ENCODE measurements at places on chromosomes 2 and 18. TPM values are rescaled to one million over a fixed set of nuclear protein-coding genes. Genes with fewer than 3 reads are reported as not detected.

DNA sequence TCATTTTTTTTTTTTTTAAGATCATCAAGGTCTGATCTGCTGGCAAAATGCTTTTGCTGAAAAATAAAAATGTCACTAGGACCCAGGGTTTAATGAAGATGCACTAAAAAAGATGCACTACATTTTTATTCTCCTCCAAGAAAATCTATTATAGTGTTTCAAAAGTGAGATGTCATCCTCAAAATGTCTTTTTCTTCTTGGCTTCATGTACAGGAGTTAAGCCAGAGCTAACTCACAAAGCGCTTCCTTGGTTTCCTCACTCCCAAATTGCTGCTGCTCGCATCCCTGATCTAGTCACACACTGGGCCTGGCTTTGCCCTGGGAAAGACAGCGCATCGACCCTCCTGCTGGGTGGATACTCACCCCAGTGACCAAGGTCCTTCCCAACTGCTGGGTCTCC, 113.4 kb upstream of the CCDC68 start:
- ATAC-seq = no peak

- ATAC-seq = no peak
Measured at GRCh38 chr2:49861821-49862220, 707.5 kb upstream of the FSHR start.

GRCh38 chr2:95552911-95553310, 38.9 kb upstream of the TRIM43 start:
- ATAC-seq = no peak

GRCh38 chr2:98487101-98487805, 42.6 kb downstream of the INPP4A start:
- no peak for ATAC-seq

GRCh38 chr2:6538607-6539006, 327.1 kb downstream of the CMPK2 start:
- no peak for ATAC-seq

GRCh38 chr18:13136904-13137669, 81.5 kb upstream of the LDLRAD4 start:
- peak; percentile 49 for ATAC-seq

GRCh38 chr2:120223034-120223912, at the start of gene TMEM185B:
TMEM185B (minus strand) TSS chr2:120223400; CDS start chr2:120222976, 424 bp downstream.
- peak; percentile 94 for ATAC-seq

DNA sequence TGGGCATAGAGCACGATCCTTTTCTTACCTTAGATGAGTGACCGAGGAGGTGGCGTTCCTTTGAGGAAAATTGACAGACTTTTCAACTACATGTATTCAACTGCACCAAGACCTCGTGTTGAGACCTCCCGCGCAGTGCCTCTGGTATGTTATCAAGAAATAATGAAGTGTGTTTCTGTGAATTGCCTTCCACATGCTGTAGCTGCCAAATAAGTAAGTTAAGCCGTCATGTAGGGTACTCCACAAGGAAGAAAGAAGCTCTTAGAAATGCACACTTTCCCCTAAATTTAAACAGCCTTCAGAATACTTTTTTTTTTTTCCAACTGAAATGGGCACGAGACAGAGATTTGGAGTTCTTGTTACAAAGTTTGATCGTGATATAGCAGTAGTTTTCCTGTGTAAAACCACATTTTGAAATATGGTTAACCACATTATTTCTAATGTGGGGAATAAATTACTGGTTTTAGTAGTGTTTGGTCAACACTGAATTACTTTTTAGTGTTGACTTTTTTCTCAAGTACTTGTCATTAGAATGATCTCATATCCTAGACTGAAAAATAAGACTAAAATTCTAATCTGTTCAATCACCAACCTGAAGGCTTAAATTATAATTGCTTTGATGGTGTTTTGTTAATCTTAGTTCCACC, 30.5 kb downstream of the PDK1 start:
- peak; percentile 54 for ATAC-seq

GRCh38 chr18:54622084-54622483, 31.0 kb downstream of the DYNAP start:
- no peak for ATAC-seq

GRCh38 chr2:182860858-182861257, 5.6 kb downstream of the FRZB start:
- ATAC-seq = no peak

DNA sequence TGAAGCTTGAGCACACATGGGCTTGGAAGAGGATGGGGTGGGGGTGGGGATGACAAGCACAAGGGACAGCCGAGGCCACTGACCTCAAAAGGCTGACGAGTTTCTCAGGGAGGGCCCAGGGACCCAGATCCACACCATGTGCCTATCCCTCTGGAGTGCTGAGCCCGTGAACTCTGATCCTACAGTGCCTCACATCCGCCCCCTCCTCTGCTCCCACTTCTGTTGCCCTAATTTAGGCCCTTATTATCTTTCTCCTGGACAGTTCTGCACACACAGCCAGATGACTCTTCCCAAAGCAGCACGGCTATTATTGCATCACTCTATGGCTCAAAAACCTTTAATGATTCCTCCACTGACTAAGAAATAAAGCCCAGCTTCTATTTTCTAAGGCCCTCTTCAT, 24.8 kb downstream of the CYRIA start:
- no peak for ATAC-seq

DNA sequence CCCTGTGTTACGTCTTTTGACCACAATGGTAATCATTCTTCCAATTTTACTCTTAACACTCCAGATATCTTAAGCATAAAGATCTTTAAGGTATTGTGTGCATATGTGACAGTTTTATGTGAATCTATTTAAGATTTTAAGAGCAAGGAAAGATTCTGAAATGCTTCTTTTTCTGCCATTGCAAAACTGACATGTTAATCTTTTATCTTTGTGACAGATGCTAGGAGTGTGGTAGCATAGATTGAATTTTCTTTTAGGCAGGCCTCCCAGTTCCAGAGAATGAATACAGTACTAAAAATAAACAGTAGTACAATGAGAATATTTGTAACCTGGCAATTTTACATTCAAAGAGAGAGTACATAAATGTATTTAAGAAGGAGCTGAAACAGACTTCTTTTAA, 232.5 kb upstream of the ZSWIM2 start:
- no peak for ATAC-seq

DNA sequence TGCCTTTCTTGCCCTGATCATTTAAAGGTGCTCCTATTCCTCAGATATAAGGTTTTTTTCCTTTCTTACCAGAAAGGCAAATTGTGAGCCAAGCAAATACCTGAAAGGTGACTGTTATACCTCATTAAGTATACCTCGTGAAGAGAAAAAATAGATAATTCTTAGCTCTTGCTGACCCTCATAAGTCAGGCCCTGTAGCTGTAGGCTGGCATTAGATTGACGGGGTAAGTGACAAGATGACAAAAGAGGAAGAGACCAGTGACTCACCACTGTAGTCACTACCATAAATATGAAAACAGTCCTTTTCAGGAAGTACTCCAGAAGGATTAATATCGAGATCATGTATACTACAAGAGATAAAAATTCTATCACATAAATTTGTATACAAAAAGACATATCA, 104.6 kb downstream of the PTPN4 start:
- peak; percentile 90 for ATAC-seq

DNA sequence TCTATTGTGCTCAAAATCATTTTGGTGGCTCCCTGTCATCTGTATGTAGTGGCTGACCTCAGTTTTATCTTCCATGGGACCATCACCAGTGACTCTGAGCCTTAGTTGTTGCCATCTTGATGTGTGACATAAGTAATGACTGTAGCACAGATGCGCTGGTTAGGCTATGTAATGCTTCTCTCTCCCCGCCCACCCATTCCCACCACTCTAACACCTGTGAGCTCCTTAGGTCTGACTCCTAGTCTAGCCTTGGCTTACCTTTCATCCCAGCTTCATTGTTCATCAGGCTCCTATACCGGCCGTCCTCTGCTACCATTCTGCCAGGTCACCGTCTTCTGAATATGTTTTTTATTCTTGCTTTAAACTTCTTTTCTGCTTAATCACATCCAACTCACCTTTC, 17.2 kb downstream of the MYO1B start:
- peak; percentile 55 for ATAC-seq

DNA sequence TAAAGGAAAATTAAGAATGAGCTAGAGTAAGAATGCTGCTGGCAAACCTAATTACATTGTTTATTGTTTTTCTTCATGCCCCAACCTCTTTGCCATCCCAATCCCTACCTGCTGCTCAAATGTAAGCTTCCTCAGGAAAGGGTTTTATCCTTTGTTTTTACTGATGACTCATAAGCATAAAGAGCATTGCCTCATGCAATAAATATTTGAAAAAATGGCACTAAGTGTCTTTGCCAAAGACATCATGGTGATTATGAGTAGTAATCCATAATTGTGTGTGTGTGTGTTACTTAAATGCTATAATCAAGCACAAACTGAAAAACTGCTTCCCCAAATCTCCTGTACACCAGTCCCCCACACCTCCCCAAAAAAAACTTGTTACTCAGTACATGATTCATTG, 53.4 kb downstream of the DNER start:
- ATAC-seq = no peak

GRCh38 chr2:43025709-43026295, 200.6 kb downstream of the ZFP36L2 start:
- ATAC-seq = no peak

DNA sequence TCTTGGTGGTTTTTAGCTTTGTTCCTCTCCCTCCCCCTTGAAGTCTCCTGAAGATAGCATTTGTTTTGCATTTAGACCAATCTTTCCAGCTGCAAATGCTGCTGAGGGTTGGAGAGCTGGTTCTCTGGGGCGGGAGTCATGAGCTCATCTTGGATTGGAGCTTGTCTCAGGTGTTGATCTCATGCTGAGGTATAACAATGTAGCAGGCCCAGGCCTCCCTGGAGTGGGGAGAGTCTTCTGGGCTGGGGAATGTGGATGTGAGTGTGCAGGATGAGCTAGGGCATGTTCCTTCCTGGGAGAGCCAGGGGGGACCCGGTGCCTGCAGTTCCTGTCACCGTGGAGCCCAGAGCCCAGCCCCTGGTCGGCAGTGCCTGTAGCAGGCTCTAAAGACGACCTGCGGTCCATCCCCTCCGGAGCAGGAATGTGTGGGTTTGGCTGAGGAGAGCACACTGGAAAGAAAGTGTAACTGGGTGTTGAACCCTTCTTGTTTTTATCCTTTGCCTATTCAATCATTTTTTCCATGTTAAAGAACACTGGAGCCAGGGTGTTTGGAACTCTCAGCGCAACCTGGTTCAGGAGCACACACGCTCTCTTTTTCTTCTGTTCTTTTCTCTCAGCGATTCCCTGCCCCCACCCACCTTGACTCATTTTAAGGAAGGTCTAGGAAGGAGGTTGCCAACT, 2.7 kb downstream of the ZNF532 start:
- no peak for ATAC-seq

DNA sequence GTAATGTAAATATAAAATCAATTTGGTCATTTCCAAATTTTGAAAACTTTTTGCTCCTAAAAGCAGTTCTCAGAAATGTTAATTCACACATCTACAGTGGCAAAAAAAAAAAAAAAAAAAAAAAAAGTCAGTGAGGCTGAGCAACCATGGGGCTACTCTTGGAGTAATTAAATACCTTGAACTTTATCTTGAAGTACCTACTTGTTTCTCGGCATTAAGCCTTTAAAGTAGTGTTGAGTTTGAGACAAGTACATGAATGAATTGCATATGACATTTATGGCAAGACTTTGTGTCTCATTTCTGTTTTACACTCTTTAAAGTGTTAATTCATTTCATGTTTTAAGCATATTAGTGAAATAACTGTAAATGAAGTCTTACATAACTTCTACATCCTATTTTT, 613.3 kb downstream of the XIRP2 start:
- no peak for ATAC-seq

GRCh38 chr2:157261199-157261782, 3.8 kb downstream of the GALNT5 start:
- ATAC-seq = peak; percentile 70

DNA sequence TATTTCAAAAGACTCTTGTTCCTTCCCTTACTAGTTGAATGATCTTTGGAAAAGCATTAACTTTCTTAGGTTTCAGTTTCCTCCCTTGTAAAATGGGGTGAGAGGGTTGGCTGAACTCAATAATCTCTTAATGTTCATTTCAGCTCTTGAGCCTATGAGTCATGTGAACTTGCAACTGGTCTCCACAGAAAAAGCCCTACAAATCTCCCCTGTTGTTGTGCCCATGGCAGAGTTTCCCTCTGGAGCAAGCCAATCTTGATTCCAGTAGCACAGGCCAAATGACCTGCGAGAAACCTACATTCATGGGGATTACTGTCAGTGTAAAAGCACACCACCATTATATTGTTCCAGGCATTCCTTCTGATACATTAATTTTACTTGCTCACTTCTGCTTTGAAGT, 388.9 kb downstream of the ALK start:
- ATAC-seq = no peak

GRCh38 chr2:108776475-108776874, 10.1 kb upstream of the CCDC138 start:
- ATAC-seq = no peak

GRCh38 chr2:238422285-238422684, 4.4 kb upstream of the ASB1 start:
- no peak for ATAC-seq

GRCh38 chr2:39290433-39290832, 46.7 kb upstream of the CDKL4 start:
- no peak for ATAC-seq

The HRH4 gene
- total RNA-seq = 2.2 TPM

The EHBP1 gene
- total RNA-seq = 22.0 TPM

The DAW1 gene
- total RNA-seq = 0.24 TPM

The PROKR1 gene
- total RNA-seq = not detected

The IL37 gene
- total RNA-seq = not detected

The RAB1A gene
- total RNA-seq = 87.1 TPM

The SLC4A5 gene
- total RNA-seq = 2.2 TPM

The TANC1 gene
- 1.4 TPM for total RNA-seq

The GALNT5 gene
- total RNA-seq = 0.17 TPM

The ESCO1 gene
- total RNA-seq = 20.4 TPM

The SH3RF3 gene
- total RNA-seq = not detected

The SELENOI gene
- 21.0 TPM for total RNA-seq

The DPP4 gene
- total RNA-seq = 34.6 TPM

The CYP27C1 gene
- total RNA-seq = not detected
